ENCODE measurements at places on chromosomes 4 and X.

GRCh38 chrX:81348388-81348787 is 146.5 kb downstream of the SH3BGRL start:
- no peak for DNase-seq

- no peak for DNase-seq
These were observed 14.6 kb downstream of the SRPX start for GRCh38 chrX:38206036-38206435.

- DNase-seq, result no peak
These were observed 197.8 kb downstream of the PDHA2 start for GRCh38 chr4:96037705-96038104.

- peak; percentile 53 for DNase-seq
These were observed 200.4 kb downstream of the PTTG2 start for GRCh38 chr4:38160487-38161207.

DNA sequence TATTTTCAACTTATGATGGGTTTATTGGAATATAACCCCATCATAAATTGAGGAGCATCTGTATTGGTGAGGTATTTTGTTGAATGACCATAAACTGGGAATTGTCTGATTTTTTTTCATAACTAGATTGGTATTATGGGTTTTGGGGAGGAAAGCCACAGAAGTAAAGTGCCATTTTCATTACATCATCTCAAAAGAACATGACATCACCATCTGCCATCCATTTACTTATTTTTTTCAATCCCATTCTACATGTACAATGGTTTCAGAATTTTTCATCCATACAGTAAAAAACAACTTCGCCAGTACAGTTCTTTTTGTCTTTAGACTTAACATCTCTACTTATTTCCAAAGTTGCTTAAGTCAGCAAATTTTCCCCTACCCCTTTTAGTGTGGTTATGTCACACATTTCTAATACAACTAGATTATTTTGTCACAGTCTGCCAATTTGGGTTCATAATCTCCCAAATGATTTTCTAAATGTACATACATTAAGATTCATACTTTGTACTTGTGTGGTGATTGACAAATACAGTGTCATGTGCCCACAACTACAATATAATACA is 459.4 kb downstream of the IDS start:
- DNase-seq, result no peak

- DNase-seq, result no peak
These were observed 2.9 kb upstream of the NSD2 start for GRCh38 chr4:1868293-1868692.

DNA sequence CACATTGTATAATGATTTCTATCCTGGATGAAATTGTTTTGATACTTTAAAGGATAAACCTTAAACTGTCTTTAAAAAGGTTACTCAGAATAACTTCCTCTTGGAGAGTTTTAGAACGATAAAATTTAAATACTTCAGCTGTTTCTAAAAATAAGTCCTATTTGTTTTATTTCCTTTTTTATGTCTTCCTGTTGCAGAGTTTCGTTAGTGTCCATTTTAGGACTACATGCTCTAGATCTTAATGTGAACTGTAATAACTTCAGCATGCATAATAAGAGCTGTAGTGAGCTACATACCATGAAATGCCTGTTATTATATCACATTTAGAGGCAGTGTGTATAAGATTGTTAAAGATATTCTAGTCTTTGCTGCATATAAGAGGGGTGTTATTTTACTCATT is 14.6 kb downstream of the ATP10D start:
- no peak for DNase-seq

DNA sequence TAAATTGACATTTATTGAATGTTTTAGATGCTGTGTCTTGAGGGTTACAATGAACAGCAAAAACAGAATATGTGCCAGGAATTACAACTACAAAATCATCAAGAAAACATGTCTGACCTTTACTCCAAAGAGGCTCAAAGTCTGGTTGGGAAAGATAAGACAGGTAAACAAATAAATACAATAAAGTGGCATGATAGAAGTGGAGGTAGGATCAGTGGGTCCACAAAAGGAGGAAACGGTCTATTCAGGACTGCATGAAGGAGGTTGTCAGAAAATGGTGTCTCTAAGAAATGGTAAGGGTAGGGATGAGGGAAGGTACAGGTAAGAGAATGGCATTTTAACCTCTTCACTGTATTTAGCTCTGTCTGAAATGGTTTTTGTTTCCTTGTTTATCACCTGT is 3.8 kb downstream of the ARHGEF38 start:
- DNase-seq, result no peak

DNA sequence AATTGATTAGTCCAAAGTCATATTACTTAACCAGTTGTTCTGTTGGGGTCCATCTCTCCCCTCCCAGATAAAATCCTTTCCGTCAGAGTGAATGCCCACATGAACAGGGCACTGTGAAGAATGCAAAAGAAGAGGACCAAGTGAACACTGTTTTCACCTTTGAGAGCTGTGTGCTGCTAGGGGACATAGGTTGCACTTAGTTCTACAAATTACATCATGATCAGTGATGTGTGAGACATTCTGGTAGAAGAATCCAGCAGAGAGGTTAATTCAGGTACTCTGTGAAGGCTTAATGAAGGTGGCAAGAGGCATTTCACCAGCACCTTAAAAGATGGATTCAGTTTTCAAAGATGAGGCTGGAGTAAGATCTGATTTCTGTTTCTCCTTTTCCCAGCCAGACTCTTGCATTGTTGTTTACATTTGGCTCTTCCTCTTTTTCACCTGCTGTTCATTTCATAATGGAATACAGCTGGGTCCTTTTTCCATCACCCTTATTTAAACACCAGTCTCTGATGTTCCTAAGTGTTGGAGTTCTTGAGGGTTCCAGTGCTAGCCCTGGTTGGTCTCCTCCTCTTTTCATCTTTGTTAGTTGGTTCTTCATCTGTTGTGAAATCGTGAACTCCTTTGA is 10.9 kb downstream of the GAB1 start:
- DNase-seq, result no peak

DNA sequence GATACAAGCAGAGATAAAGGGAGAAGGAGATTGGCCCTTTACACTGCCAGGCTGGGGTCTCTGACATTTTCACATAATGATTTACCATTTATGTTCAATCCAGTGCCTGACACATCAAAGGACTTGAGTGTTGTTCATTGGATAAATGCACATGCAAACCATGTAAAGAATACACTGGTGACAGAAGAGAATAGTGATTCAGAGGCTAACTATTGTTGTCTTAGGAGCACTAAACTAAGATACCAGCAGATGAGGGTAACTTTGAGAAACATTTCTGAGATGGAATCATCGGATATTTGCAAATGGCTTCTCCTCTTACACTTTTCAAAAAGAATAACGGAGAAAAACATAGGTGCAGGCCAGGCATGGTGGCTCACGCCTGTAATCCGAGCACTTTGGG is 67.3 kb upstream of the HHIP start:
- no peak for DNase-seq

GRCh38 chr4:42237451-42237850 is 85.0 kb upstream of the BEND4 start:
- no peak for DNase-seq

GRCh38 chr4:76729460-76729859 is 168.5 kb downstream of the SOWAHB start:
- no peak for DNase-seq

DNA sequence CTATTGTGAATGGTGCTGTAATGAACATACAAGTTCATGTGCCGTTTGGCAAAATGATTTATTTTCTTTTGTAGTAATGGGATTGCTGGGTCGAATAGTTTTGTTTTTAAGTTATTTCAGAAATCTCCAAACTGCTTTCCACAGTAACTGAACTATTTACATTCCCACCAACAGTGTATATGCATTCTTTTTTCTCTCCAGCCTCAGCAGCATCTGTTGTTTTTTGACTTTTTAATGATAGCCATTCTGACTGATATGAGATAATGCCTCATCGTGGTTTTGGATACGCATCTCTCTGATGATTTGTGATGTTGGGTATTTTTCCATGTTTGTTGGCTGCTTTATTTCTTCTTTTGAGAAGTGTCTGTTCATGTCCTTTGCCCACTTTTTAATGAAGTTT is 246.3 kb upstream of the ADGRL3 start:
- DNase-seq, result no peak

DNA sequence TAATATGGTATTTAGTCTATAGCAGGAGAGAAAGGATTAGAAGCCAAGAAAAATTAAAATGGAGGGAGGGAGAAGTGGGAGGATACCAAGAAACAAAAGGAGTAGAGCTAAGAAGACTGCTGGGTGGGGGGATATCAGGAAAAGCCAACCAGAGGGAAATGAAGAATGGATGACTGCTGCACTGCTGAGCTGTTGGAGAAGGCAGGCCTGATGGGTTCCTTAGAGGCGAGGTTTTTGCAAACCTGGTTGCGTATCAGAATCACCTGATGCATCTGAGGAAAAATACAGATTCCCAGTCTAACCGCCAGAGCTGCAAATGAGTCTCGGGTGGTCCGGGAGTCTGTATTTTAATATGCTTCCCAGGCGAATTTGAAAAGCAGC is 1.5 kb downstream of the PGRMC1 start:
- no peak for DNase-seq

GRCh38 chr4:80486603-80487002 is 151.1 kb downstream of the CFAP299 start:
- no peak for DNase-seq

- no peak for DNase-seq
These were observed 23.6 kb downstream of the FAM199X start for GRCh38 chrX:104189837-104190236.

- DNase-seq, result no peak
These were observed 1043.1 kb upstream of the TENM3 start for GRCh38 chr4:181200076-181200475.

GRCh38 chrX:107669261-107669660 is 41.0 kb downstream of the PRPS1 start:
- DNase-seq, result no peak

DNA sequence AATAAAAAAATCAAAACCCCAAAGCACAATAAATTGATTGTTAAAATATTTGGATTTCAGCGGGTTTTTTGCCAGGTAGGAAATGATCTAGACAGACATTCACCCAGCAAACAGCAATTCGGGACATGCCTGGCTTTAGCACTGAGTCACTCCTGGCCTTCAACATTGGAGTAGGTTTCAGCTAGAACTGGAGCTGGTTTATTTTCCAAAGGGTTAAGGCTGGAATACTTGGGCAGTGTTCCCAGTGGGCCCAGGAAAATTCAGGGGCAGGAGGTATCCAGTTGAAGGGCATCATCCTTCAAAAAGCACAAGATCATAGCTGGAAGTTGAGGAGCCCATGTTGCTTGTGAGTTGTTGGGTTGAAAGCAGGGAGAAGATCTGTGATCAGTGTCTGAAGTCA is 41.0 kb downstream of the TXLNG start:
- no peak for DNase-seq

DNA sequence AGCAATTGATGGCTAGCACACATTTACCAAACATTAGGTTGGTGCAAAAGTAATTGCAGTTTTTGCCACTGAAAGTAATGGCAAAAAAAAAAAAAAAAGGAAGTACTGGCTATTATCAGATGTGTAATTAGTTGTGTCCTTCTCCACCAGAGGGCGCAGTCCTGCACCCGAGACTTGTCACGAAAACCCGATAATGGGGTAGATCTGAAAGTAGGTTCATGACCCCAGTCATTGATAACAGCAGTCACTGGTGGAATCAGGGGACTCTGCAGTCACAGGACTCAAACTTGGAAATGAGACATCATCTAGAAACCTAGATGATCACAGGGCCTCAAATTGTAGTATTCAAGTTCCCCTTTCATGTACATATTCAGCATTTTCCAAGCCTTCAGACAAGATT is 13.1 kb upstream of the ACOT9 start:
- peak; percentile 33 for DNase-seq

DNA sequence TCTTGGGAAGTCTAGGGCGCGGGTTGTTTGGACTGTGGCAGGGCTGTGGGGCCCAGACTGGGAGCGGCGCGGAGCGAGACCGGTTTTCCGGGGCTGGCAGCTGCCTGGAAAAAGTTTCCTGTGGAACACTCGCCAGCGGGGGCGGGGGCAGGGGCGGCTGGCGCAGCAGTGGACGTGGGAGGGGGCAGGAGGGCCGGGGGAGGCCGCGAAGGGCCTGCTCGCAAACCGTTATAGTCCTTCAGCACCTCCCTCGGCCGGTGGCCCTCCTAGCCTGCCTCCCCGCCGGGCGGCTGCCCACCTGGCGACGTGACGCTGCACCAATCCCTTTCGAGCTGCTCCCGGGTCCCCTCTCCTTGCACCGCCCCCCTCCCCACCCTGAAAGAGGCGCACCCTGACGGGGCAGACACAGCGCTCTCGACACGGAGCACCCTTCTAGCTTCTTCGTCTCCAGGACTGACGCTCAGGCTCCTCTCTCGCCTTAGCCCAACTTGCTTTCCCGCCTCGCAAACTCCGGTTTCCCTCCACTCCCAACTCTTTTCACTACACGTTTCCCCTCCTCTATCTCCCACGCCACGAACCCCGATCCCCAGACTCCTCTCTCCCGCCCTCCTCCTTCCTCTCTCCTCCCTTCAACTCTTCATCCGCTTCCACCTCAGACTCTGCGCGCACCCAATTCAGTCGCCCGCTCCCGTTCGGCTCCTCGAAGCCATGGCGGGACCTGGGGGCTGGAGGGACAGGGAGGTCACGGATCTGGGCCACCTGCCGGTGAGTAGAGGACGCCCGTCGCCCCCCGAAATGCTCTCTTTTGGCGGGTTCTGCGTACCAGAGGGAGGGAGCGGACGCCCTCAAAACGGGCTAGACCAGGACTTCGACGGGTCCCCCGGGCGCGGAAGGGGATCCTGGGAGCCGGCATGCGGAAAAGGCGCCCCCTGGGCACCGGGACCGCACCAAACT is at the start of gene NRK:
Gene NRK, plus strand, starts transcription at position 402 of the 954 bp plus-strand sequence. Its CDS starts 307 bp downstream, at position 709.
- no peak for DNase-seq

GRCh38 chr4:32931475-32931874 is 2211.3 kb downstream of the PCDH7 start:
- DNase-seq, result no peak

GRCh38 chr4:143282211-143282707 is 54.4 kb upstream of the GAB1 start:
- DNase-seq, result no peak

- no peak for DNase-seq
These were observed 600.6 kb downstream of the ANKRD50 start for GRCh38 chr4:124111922-124112321.

DNA sequence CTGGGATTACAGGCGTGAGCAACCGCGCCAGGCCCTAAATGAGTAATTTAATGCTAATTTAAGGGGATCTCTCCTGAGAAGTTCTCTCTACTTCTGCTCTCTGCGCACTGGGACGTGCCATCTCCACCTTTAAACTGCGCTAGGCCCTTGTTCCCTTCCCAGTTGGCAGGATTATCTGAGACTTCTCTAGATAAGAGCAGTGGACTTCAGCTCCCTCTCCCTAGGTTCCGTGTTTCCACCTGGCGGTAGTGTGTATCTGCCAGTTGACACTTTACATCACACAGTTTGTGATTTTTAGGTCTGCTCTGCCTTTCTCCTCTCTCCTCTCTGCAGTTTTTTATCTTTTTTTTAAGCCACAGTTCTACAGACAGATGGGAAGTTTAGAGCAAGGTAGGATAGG is 40.2 kb downstream of the ARHGAP10 start:
- no peak for DNase-seq

GRCh38 chr4:53055274-53055673 is 193.2 kb downstream of the RASL11B start:
- DNase-seq, result no peak

- no peak for DNase-seq
These were observed 1396.6 kb upstream of the PABPC4L start for GRCh38 chr4:135598151-135598550.
